ENCODE measurements at places on chromosomes 13 and 19.

DNA sequence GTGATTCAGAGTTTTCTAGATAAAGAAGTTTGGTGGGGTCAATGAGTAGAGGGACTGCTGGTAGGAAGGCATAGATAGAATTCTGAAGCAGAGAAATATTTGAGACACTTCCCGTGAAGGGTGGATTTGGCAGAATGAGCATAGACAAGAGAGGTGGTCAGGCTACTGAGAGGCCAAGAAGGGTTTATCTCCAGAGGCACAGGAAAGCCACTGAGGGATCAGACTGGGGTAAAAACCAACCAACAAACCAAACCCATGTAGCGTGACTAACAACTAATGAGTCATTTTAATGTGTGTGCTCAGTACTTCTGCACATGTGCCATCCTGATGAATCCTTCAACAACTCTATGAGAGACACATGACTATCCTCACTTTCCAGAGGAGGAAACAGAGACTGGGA is 60.0 kb upstream of the SERP2 start:
- no peak for DNase-seq

DNA sequence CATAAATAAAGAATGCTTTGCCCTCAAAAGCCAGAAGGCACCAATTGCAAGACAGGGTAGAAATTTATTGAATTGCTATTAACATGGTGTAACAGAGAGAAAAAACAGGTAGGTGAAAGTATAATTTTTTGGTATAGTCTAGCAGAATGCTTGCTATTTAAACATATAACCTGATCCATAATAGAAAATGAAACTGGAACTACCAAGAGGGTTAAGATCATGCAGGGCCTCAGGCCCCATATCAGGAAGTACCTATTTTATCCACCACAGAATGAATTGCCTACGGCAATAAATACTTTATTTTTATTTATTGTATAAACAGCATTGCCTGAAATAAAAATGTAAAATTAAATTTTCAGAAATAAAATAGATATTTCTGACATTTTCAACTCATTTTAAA is 159.5 kb downstream of the PRR20E start:
- no peak for DNase-seq

DNA sequence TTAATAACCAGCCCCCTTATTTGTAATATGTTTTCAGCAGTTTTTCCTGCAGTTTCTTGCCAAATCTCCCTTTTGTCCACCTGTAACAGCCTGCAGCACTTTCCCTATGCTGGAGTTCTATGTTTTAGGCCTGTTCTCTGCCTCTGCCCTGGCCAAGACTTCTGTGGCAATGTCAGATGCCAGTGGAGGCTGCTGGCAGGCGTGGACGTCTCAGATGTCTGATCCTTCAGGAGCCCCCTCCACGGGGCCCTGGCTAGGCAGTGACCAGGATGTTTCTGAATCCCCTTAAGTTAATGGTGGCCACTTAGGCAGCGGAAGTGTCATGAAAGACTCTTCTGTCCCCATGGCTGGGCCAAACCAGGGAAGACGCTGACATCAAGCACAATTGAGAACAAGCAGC is 40.8 kb downstream of the SIPA1L3 start:
- no peak for DNase-seq

GRCh38 chr13:55705971-55706370 is 1434.7 kb upstream of the PRR20A start:
- DNase-seq, result no peak

GRCh38 chr13:112732679-112733078 is 42.8 kb downstream of the ATP11A start:
- no peak for DNase-seq

- DNase-seq, result no peak
These were observed 288.9 kb downstream of the SHISA2 start for GRCh38 chr13:25762795-25763377.

GRCh38 chr13:59658027-59658737 is 505.5 kb downstream of the DIAPH3 start:
- no peak for DNase-seq

DNA sequence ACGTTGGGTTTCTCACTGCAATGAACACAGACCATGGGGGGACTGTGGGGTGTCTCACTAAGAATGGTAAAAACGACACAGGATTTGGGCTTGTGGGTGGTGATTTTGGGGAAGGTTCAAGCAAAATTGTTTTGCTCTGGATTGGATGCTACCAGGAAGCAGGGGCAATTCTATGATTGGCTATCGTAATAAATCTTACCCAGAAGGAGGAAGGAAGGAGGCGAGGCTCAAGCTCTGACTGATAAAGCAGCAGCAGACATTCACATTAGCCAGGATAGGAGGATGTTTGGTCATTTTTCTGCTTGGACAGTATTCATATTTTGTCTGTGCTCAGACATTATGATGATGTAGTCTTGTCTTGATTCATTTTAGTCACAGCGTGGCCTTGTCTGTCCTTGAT is 1.5 kb downstream of the ZNF576 start:
- no peak for DNase-seq

- DNase-seq, result no peak
These were observed 7.4 kb upstream of the IGFL1 start for GRCh38 chr19:46221981-46222610.

GRCh38 chr13:97316390-97316789 is 94.3 kb downstream of the MBNL2 start:
- DNase-seq, result no peak

GRCh38 chr19:28836421-28836820 is 376.5 kb downstream of the UQCRFS1 start:
- no peak for DNase-seq

DNA sequence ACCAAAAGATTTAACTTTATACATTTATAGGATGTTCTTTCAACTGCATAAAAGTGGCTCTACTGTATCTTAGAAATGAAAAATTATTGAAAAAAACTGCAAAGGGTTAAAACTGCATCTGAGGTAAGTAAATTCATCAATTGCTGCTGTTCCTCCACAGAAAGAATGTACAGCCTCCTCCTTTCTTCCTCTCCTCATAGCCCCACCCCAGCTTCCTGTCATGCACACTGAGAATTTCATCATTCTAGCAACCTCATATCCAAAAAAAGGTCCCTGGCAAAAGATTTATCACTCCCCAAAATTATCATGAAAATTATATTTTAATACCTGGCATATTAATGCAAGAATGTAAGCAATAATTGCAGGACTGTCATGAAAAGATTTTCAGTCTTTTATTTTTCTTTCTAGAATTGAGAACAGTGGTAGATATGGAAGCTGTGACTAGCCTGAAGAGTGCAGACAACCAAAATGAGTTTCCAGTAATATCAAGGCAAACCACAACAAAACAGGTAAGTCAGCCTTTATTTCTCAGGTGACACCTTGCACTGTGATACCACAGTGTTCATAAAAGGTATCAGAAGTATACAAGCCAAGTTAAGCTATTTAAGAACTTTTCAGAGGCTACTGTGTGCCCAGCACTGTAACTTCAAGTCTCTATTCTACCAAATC is 110.8 kb downstream of the SUCLA2 start:
- no peak for DNase-seq

GRCh38 chr13:25725104-25725503 is 326.7 kb downstream of the SHISA2 start:
- no peak for DNase-seq

DNA sequence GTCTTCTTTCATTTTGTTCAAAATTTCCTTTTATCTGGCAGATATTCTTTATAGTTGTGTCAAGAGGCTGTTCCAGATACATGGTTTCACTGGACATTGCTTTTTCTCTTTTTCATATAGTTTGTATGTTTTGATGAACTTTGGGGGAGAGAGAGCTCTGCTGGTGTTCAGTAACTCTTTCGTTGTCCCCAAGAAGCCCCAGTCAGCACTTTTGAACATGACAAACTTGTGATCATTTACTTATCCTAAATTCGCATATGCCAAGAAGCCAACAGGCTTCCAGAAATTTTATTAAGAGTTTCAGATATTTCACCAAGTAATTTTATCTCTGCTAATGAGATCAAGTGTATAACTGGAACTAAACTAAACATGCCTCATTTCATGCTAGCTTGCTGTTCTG is 275.8 kb upstream of the GPC6 start:
- no peak for DNase-seq

GRCh38 chr19:2668175-2668763 is 34.2 kb downstream of the GNG7 start:
- no peak for DNase-seq

DNA sequence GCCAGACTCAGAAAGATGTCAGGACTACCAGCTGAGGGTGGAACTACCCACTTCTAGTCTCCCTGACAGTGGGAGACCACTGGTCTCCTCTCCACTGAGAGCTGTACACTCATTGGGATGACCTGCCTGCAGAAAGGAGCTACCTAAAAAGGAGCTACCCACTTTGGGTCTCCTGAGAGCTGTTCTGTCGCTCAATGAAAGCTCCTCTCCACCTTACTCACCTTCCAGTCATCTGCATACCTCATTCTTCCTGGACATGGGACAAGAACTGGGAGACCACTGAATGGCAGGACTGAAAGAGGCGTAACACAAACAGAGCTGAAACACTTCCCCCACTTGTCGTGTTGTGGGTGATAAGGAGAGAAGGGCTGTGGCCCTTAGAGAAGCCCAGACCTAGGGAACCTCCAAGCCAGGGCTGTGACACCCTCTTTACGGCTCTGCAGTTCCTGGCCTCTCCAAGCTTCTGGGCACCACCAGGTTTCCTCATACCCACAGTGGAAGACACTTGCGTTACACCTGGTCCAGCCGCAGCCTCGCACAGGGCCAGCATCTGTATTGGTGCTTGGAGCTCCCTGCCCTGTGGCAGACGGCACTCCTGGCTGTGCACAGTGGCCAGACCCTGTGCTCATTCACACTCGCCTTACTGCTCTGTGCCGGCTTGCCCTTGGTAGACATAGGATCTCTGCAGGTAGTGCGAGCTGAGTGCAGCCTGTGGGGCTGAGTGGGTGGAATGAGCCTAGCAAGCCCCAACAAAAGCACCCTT is 54.9 kb upstream of the SLITRK6 start:
- DNase-seq, result no peak

- no peak for DNase-seq
These were observed 2.4 kb downstream of the TEX101 start for GRCh38 chr19:43416951-43417623.

DNA sequence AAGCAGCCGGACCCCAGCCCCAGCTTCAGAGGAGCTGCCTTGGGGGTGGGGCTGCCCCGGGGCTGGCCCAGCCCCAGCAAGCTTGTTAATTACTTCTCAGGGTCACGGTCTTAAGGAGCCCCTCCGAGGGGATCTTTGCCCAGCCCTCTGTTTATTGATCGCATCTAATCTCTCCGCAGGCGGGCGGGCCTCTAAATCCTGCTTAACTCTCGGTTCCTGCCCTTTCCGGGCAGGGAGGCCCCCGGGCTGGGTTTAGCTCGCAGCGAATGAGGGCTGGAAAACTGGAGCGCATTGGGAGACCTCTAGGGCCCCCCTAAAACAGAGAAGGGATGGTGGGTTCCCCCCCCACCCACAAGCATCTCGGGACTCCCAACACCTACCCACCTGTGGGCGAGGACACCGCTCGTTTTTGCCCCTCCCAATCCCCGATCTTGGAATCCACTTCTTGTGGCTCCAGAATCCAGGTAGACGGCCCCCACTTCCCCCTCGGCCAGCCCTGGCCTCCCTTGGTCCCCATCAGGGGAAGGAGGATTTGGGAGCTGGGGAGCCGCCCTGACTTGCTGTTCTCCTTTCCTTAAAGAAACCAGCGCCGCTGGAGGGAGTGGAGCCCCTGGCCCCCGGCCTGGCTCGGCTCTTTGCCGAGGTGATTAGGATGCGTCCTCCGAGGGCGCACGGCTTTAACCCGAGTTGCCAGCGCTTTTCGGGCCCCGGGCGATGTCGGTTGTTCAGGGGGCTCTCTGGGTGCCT is 59.5 kb upstream of the ADGRL1 start:
- no peak for DNase-seq

GRCh38 chr13:51027644-51028043 is 83.4 kb downstream of the C13orf42 start:
- peak; percentile 46 for DNase-seq

DNA sequence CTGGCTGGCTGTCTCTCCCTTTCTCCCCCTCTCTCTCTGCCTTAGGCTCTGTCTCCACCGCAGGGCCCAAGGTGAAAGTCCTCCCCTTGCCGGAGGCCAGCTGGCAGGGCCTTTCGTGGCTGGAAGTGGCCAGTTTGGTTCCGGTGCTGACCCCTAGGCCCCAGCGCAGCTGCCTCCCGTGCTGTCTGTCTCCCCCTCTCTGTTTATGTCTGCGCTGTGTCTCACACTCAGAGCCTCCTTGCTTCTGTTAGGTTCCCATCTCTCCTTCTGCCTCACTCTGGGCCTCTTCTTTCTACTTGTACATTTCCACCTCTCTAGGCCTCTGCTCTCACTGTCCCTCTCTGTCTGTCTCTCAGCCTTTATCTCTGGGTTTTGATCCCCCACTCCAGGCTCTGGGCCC is 13.1 kb downstream of the CCDC97 start:
- no peak for DNase-seq

- DNase-seq, result no peak
These were observed 16.5 kb downstream of the LRCH1 start for GRCh38 chr13:46569456-46569855.

DNA sequence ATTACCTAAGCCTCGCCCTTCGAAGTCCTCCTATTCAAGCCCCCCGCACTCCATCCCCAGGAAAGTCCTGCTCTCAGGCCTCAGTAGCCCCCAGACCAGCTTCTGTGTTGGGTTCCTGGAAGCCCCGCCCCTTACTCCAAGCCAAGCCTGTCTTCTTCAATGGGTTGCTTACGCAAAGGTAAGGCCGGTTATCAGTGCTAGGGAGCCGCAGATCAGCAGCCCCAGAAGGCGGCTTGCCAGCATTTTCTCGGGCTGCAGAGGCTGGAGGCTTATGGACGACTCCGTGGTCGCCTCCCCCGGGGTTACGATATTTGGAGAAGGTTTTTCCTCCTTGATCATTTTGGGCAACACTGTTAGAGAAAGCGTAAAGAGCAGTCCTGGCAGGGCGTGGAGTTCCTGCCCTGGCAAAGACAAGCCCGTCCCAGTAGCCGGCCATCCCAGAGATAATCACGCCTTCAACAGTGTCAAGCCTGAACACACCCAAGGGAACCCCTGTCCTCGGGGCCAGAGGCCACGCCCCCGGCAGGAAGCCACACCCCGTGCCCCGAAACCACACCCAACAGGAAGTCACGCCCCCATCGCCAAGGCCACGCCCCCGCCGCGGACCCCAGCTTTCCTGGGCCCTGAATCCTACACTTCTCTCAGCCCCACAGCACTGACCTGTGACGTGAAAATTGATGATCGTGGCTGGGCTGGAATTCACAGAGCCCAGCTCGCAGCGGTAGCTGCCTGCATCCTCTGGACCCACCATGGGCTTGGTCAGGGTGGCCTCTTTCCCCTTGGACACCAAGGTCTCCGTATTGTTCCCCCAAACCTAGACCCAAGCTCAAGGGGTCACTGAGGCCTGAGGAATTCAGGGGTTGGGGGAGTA is 954 bp upstream of the RASIP1 start:
- no peak for DNase-seq

DNA sequence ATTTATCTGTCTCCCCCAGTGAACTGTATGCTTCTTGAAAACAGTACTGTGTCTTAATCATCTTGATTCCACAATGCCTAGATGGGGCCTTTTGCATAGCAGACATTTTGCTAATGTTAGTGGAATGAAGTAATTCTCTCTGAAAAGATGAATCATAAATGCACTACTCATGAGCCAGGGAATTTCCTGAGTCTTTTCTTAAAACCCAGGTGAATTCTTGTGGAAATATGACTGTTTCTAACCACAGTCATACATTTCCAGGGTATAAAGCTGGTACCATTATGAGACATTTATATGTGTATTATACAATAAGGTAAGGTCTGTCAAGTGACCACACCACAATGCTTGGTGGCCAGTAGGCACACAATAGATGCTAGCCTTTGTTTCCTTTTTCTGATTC is 5.5 kb upstream of the KCTD4 start:
- no peak for DNase-seq

GRCh38 chr19:40341601-40342482 is 6.4 kb downstream of the C19orf47 start:
- DNase-seq, result no peak

All from vagina (tissue), 2 donors.